Stimulated activated CD4-positive, alpha-beta T cell treated with anti-CD3 and anti-CD28 coated beads, Interleukin-2, amount 100 ng/mL, for 48 hours (primary cell): ENCODE measurements at places on chromosomes 7 and 10.

DNA sequence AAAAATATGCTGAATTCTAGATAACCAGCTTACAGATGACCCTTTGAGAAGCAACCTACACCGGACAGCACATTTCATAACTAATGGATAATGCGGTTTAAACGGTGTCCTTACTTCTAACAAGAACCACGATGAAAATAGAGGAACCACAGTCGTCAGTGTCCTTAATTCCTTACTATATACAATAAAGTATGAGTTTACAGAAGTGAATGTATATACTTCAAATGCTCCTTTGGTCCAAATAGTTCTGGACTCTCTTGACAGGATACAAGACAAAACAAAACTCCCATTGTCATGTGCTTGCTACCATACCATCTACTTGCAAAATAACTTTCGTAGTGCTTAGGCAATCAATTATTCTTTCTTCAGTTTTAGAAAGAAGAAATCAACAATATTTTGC, 2.4 kb downstream of the NAMPT start:
- DNase-seq: no peak

GRCh38 chr10:129951101-129951969, 12.7 kb downstream of the EBF3 start:
- no peak for DNase-seq

- DNase-seq: no peak
Measured at GRCh38 chr10:132554991-132555647, 17.5 kb downstream of the INPP5A start.

DNA sequence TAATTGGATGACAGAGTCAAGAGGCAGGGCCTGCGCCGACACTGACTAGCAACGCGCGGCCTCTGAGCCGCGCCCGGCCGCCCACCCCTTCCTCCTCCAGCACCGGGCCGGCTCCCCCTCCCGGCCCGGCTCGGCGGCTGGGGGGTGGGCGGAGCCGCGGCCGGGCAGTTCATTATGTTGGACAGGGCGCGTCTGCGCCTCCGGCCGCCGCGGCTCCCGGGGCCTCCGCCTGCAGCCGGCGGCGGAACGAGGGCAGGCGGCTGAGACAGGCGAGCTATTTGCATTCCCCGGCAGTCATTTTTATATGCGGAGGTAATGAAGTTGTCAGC, 106.7 kb downstream of the SNX10 start:
- DNase-seq: peak; percentile 34

DNA sequence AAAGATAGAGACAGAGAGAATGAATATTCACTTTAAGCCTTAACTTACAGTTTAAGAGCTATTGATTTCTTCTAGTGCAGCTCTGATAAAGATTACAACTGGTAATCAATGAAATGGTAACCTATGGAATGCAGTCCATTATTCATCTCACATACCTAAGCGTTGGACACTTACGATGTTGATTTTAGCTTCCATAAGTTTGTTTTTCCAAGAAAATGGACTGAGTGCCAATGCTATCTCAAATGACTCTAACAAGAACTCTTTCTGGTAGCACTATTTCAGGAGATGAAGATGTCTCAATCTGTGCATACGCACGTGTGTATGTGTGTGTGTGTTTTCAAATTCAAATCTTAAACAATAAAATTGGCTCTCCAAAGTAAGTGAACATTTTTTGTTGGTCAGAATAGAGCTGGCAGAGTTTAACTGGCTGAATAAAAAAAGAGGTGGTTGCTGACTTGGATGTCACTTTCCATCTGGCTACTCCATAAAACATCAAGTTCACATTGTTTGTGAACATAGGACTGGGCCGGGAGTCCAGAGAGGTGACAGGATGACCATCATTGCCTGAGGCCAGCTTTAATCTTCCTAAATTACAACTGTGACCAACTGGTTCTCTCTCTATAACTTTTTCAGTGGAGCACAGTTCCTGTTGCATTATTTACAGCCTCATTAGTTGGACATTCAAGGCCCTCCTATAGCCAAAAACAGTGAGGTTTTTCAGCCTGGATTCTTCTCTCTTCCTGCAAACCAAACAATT, 106.9 kb upstream of the CSTF2T start:
- DNase-seq: no peak
